ENCODE measurements at places on chromosomes 13 and 19.

DNA sequence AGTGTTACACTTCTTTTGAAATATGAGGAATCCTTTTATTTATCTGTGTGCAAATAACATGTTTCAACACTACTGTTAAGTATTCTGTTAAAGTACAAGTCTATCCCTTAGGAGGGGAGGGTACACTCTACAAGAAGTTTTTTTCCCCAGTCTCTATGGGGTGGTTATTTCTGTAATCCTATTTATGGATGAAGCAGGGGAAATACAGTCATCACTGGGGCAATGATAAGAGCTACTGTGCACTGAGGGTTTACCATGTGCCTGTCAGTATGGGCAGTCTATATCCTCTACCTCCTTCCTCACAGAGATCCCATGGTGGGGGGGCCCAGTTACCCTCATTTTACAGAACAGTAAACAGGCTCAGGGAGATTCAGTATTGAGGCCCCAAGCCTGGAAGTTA, 16.6 kb upstream of the TRIM13 start:
- DNase-seq = no peak

GRCh38 chr19:16118489-16119033, 6.9 kb downstream of the RAB8A start:
- DNase-seq = no peak

DNA sequence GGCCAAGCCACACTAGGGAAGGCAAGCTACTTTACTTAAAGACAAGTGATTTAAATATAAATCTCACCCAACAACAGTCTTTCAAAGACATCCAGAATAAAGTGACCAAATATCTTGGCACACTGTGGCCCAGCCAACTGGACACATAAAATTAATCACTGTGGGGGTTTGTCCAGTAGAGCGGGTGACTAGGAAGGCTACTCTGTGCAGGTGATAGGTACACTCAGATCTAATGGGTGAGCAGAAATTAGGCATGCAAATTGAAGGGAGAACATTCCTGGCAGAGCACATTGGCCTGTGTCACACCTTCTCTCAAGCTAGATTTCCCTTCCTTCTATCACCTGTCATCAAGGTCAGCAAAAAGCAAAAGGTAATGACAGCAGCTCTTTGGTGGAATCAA, 23.4 kb upstream of the CYSLTR2 start:
- no peak for DNase-seq

- no peak for DNase-seq
Observed at GRCh38 chr13:75760131-75761021, 124.2 kb downstream of the LMO7 start.

DNA sequence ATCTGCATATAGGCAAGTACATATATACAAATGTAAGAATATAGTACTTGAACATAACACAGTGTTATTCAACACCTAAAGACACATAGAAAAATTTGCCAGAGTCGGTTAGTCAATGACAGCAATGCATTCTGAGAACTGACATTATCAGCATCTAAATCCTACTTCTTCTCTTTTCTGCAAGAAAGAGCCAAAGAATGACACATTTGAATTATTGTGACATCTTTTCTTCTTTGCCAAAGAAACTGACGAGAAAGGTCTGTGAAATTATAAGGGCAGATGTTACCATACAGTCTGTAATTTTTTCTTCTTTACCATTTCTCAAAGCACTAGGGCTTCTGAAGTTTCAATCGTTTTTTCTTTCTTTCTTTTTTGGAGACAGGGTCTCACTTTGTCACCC, 350.9 kb upstream of the NBEA start:
- DNase-seq = no peak

GRCh38 chr13:44293374-44293773, 80.2 kb upstream of the SERP2 start:
- DNase-seq = no peak

GRCh38 chr13:113129921-113130750, 7.5 kb downstream of the F10 start:
- DNase-seq = no peak

DNA sequence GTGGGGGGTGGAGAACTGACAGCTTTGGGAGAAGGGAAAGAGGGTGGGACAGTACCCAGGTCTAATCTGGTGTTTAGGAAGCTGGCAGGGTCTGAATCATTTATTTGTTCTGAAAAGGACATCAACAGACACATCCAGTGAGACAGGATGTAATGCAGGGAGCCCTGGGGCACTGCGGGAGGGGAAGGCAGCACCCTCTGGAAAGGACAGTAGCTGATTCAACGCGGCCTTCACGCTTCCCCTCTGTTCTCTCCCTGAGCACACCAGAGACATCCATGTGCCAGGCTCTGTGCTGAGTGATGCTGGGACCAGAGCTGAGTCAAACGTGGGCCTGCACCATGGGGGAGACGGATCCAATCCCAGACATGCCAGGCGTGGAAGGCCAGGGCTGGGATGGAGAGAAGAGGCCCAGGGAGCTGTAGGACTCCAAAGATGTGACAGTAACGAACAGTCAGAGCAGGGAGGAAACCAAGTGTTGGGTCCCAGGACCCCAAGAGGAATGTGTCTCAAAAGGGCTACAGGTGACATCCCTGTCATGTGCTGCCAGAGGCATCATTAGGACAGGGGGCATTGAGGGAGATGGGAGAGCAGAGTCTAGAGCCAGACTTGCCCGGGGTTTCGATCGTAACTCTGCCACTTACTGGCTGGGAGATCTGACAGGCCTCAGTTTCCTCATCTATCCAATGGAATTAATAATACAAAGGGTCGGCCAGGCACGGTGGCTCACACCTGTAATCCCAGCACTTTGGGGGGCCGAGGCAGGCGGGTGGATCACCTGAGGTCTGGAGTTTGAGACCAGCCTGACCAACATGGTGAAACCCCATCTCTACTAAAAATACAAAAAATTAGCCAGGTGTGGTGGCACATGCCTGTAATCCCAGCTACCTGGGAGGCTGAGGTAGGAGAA, 1.7 kb downstream of the ETFB start:
- no peak for DNase-seq

DNA sequence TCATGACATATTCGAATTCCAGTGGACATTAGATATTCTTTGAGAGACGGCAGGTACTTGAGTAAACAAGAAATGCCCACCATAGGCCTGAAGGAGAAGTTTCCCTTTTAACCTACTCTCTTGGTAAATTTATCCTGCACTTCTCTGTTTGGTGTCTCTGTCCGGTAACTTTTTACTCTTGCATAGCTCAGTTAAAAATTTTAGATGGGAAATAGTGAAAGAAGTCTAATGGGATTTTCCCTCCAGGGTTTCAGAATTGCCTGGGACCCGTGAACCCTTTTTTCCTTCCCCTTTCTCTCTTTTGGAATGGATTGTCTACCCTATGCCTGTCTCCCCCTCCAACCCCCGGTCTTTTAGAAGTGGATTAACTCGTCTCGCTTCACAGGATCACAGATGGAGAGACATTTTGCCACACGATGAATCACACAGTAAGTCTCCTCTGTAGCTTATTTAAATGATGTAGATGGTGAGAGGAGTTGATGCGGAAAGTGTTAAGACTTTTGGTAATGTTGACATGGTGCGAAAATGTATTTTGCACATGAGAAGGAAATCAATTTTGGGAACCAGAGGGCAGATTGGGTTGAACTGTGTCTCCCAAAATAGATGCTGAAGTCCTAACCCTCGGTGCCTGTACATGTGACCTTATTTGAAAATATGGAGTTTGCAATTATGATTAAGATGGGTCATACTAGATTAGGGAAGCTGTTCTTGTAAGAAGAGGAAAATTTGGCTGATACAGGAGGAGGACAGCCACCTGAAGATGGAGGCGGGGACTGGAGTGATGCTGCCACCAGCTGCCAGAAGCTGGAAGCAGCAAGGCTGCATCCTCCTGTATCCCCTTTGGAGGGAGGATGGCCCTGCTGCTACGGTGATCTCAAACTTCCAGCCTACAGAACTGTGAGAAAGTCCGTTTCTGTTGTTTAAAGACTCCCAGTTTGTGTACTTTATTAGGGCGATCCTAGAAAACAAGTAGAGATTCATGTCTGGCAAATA, 711 bp upstream of the MIPEP start:
- no peak for DNase-seq

DNA sequence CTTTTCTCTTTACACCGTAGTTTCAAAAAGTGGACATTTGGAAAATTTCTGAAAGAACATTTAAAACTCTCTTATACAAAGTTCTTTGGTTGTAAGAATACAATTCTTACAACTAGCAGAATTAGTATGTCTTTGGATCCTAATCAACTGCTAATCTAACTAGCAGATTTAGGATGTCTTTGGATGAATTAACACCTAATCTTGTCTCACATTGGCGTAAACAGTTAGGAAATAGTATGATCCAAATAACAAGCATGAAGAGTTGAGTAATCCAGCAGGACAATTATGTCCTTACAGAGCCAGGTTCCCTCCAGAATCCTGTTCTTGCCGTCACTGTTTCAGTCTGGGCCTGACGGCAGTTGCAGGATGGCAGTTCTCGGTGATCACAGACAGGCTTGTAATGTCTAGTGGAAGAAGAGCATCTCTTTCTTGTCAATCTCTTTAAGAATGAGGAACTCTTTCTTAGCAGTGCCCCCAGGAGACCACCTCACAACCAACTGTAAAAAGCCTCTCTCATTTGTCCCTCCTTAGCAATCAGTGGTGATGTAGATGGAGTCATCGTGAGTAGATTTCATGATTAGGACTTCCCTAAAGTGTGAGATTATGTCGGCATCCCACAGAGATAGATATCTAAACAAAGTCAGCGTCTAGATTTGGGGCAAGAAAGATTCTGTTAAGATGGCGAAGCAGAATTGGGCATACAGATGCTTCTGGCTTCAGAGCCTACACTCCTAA, 5.7 kb upstream of the TNFSF13B start:
- no peak for DNase-seq

DNA sequence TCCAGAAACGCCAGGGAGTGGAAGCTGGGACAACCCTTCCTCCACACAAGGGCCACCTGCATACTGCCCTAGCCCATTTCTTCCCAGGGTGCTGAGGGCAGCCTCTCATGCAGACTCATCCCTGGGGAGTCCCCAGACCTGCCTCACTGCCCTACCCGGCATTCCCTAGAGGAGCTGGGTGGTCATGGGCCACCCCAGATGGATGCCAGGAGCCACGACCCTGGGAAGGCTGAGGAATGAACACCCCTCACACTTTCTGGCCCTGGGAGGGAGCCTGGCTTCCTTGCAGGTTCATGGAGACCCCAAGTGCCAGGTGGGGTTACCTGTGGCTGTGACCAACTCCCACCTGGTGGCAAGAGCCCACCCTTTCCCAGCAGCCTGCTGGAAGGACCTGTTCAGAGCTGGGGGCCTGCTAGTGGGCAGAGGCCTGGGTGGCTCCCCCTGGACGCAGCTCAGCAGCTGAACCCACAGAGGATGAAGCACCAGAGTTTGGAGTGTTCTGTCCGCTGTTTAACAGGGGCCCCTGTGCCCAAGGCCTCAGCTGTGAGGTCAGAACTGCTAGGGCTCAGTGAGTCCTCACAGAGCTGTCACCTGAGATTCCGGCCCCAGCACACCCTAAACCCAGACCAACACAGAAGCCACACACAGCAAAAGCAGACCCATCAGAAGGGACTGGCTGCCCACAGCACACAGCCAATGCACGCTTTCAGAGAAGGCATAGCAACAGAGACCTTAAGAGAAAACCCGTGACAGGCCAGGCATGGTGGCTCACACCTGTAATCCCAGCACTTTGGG, 6.6 kb downstream of the ACP4 start:
- no peak for DNase-seq

Data from D721Med (cell line).